ENCODE measurements at places on chromosomes 1 and 21.

DNA sequence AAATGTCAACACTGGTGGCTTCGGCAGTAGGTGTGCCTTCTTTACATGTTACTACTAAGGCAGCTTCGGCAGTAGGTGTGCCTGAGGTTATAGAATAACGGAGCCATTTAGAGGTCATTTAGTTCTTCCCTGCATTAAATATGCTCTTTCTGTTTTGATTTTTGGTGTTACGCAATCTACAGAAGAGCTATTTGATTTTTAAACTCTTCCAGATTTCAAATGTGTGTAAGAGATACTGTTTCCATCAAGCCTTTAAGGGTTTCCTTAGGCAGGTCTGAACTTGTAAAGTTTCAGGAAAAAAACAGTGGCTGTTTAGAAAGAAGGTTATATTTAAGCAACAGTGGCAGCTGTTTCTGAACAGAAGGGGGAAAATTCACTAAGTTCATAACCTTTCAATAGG is 54.8 kb downstream of the PIK3R3 start:
- no peaks in the 10 kb centered on the region for H3K27me3 ChIP-seq
- no peak for DNase-seq
- H3K4me3 ChIP-seq = no peak overlapping the region
- H3K4me1 ChIP-seq = no peaks in the 10 kb centered on the region
- H3K27ac ChIP-seq = no peak overlapping the region
- H3K36me3 ChIP-seq = peaks cover 6% of the 10 kb centered on the region

DNA sequence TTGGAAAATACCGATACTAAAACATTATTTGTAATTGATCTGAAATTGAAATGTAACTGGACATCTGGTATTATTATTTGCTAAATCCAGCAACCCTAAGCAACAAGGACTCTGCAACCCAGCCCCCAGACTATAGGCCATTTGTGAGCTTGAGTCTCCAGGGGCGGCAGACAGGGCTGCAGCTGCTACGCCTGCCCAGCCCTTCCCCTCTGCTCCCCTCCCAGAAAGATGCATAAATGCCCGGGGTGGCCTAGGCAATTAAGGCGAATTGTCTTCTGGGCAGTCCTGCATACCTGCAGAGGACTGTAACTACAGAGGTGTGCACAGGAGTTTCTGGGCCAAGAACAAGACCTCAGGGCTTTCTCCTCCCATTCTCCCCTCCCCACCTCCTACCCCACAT is 41.2 kb upstream of the LBR start:
- peaks cover 13% of the 10 kb centered on the region for H3K4me1 ChIP-seq
- H3K27me3 ChIP-seq = no peaks in the 10 kb centered on the region
- no peaks in the 10 kb centered on the region for H3K36me3 ChIP-seq
- no peak overlapping the region for H3K27ac ChIP-seq
- no peak for DNase-seq
- no peak overlapping the region for H3K4me3 ChIP-seq

DNA sequence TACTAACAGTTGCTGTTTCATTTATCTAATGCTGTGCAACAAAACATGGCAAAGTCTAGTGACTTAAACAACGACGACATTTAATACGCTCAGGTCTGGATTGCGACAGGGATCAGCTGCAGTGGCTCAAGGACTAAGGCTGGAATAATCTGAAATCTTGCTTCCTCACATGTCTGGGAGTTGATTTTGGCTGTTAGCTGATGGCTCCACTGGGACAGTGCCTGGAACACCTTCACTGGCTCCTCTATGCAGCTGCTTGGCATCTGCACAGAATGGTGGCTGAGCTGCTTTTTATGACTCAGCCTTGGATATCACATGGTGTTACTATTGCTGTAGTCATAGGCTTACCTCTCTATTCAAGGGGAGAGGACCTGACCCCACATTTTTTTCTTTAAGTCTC is 24.0 kb upstream of the BTG3 start:
- no peak overlapping the region for H3K27ac ChIP-seq
- H3K4me3 ChIP-seq = no peak overlapping the region
- DNase-seq = no peak
- no peaks in the 10 kb centered on the region for H3K4me1 ChIP-seq

DNA sequence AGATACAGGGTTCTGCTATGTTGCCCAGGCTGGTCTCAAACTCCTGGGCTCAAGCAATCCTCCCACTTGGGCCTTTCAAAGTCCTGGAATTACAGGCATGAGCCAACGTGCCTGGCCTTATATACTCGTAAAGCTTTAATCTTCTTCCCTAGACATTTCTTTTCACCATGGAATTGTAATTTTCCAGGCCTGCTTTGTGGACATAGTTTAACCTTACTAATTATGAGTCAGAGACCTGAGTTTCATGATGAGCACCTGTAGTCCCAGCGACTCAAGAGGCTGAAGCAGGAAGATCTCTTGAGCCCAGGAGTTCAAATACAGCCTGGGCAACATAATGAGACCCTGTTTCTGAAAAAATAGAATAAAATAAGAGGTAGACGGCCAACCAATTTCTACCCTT is 12.3 kb downstream of the PATJ start:
- H3K4me1 ChIP-seq = no peaks in the 10 kb centered on the region
- H3K36me3 ChIP-seq = no peaks in the 10 kb centered on the region
- H3K27me3 ChIP-seq = no peaks in the 10 kb centered on the region

GRCh38 chr1:119179051-119179450 is 38.6 kb upstream of the WARS2 start:
- DNase-seq = no peak

DNA sequence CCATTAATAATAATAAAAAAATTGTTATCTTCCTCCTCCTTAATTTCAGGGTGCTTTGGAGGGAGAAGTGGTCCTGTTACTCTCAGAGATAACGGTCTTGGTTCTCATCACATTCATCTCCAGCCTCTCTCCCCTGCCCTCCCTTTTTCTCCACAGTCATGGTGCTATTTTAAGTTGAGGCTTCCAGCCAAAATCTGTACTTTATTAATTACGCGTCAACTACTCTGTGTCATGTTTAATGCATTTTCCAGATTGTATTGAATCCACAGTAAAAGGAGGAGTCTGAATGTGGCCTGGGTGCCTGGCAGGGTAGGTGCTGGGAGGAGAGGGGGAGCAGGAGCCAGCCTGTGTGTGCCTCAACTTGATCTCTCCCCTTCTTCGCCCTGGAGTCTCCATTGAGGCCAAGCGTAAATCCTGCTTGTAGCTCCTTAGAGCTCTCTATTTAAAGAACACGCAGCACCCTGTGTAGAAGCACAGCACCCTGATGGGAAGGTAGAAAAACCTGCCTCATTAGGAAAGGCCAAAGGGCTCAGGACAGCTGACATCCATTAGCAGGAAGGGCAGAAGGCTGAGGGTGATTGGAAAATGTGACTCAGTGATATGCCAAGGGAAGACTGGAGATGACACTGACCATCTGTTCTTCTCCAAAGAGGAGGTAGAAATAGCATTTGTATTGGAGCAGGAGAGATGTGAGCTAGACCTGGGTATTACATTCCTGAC is 82.4 kb downstream of the PLXNA2 start:
- H3K36me3 ChIP-seq = no peaks in the 10 kb centered on the region
- no peaks in the 10 kb centered on the region for H3K27me3 ChIP-seq
- H3K27ac ChIP-seq = no peak overlapping the region
- no peak overlapping the region for H3K4me3 ChIP-seq
- 0 out of 2 replicates have a peak, but pooled peaks cover 3% of the 10 kb centered on the region for H3K4me1 ChIP-seq

GRCh38 chr1:15775706-15776105 is 17.1 kb downstream of the FBLIM1 start:
- no peaks in the 10 kb centered on the region for H3K36me3 ChIP-seq
- H3K4me3 ChIP-seq = no peak overlapping the region
- no peak overlapping the region for H3K27ac ChIP-seq
- no peaks in the 10 kb centered on the region for H3K27me3 ChIP-seq
- DNase-seq = no peak

DNA sequence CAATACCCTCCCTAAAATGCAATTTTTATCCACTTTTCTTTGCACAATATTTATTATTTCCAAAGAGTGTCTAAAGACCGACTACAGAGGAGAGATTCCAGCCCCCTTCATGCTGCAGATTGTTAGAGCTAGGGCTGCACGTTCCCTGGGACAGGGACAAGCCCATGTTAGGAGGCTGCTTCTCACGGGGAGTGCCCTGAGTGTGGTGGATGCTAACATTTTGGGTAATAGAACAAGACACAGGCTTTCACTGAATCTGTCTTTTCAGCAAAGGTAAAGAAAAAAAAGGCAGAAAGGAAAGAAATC is 125.4 kb downstream of the RIPK4 start:
- no peak for DNase-seq
- no peaks in the 10 kb centered on the region for H3K4me1 ChIP-seq
- H3K4me3 ChIP-seq = no peak overlapping the region
- no peak overlapping the region for H3K27ac ChIP-seq
- H3K27me3 ChIP-seq = no peaks in the 10 kb centered on the region

DNA sequence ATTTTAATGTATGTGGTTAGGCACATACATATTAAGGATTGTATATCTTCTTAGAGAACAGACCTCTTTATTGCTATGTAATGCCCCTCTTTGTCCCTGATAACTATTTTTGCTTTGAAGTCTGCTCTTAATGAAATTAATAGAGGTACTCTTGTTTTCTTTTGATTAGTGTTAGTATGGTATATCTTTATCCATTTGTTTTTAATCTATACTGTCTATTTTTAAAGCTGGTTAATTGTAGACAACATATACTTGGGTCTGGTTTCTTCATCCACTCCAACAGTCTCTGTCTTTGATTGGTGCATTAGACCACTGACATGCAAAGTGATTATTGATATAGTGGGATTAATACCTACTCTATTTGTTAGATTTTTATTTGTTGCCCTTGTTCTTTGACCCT is 36.0 kb downstream of the LEPR start:
- H3K27me3 ChIP-seq = no peaks in the 10 kb centered on the region
- no peaks in the 10 kb centered on the region for H3K36me3 ChIP-seq
- H3K27ac ChIP-seq = no peak overlapping the region
- H3K4me3 ChIP-seq = no peak overlapping the region
- no peaks in the 10 kb centered on the region for H3K4me1 ChIP-seq

DNA sequence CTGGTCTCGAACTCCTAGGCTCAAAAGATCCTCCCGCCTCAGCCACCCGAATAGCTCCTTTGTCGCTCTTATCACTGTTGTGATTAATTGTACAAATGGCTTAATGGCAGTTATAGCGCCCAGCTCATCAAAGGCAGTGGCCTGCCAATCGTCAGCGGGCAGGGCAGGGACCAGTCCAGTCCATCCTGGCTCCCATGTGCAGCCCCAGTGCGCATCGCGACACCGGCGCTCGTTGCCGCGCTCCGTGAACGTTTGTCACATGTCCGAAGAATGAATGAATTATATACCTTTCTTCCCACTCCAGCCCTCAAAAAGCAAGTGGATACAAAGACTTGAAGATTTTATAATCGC is 18.4 kb downstream of the MTX1 start:
- H3K27me3 ChIP-seq = no peaks in the 10 kb centered on the region
- H3K4me1 ChIP-seq = peaks cover 36% of the 10 kb centered on the region
- H3K36me3 ChIP-seq = no peaks in the 10 kb centered on the region
- no peak for DNase-seq

DNA sequence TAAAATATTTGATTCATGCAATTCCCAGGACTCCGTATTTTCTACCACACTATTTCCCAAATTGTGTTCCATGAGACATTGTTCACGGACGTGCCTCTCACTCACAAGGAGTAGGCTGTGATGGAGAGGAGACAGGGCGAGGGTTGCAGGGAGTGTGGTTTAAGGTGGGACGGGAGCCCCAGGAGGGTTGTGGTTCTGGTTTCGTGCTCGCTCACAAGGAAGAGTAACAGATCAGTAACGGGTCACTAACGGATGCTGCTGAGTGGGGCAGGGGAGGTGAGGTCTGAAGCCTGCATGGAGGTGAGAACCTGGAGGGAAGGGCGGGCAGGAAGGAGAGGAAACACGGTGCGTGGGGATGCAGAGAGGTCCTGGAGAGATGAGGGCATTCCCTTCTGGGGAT is 28.8 kb downstream of the TFF3 start:
- no peaks in the 10 kb centered on the region for H3K36me3 ChIP-seq
- peak overlapping the region; percentile 4 for H3K27ac ChIP-seq
- H3K4me3 ChIP-seq = peak overlapping the region; percentile 47
- DNase-seq = no peak
- no peaks in the 10 kb centered on the region for H3K27me3 ChIP-seq
- H3K4me1 ChIP-seq = peaks cover 28% of the 10 kb centered on the region

DNA sequence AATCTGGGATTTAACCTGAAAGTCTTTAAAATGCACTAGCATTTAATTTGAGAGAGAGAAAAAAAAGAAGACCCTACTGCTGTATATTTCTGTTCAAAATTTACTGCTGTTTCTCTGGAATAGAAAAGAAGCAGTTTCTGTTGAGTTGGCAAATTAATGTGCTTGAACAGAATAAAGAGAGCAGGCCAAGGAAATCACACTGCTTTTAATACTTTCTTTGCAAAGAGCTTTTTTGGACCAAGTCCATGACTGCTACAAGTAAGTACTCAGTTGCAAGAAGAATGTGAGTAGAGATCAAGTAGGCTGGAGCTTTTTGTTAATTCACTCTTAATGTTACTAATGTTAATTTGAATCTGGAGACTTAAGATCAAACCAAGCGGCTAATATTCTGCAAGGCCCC is 336.2 kb upstream of the SGIP1 start:
- DNase-seq = no peak
- no peak overlapping the region for H3K27ac ChIP-seq
- no peaks in the 10 kb centered on the region for H3K27me3 ChIP-seq
- no peaks in the 10 kb centered on the region for H3K4me1 ChIP-seq
- no peaks in the 10 kb centered on the region for H3K36me3 ChIP-seq

- no peaks in the 10 kb centered on the region for H3K4me1 ChIP-seq
- H3K36me3 ChIP-seq = no peaks in the 10 kb centered on the region
- H3K4me3 ChIP-seq = no peak overlapping the region
These were observed 17.9 kb upstream of the ANKRD13C start for GRCh38 chr1:70372426-70372825.

DNA sequence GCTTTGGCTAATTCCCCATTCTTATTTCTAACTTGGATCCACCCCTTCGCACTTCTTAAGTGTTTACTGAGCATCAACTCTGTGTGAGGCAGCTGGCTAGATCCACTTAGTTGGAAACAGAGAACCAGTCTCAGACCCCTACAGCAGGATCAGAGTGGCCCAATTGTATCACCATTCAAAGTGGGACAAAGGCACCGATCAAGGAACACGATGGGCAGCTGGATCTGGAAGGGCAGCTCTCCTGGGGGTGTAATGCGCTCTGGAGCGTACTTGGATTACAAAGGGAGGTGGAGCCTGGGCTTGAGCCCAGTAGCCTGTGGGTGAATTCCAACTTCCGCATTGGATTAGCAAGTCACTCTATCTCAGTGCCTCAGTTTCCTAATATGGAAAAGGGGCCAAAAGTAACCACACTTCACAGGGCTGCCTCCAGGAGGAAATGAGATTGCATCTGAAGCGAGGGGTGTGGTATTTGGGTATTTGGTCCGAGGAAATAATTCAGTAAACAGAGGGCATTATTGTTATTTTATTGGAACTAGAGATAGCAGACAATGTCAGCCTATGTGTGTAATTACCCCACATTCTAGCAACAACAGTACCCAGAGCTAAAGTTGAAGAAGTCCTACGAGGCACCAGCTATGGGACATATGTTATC is 11.9 kb downstream of the ECE1 start:
- no peak overlapping the region for H3K27ac ChIP-seq
- H3K27me3 ChIP-seq = no peaks in the 10 kb centered on the region
- DNase-seq = no peak
- no peaks in the 10 kb centered on the region for H3K4me1 ChIP-seq
- H3K36me3 ChIP-seq = no peaks in the 10 kb centered on the region
- H3K4me3 ChIP-seq = no peak overlapping the region

- no peaks in the 10 kb centered on the region for H3K36me3 ChIP-seq
- no peaks in the 10 kb centered on the region for H3K27me3 ChIP-seq
- H3K27ac ChIP-seq = no peak overlapping the region
- no peak overlapping the region for H3K4me3 ChIP-seq
- DNase-seq = no peak
These were observed 59.6 kb downstream of the CC2D1B start for GRCh38 chr1:52306227-52307006.
